ENCODE measurements at places on chromosomes 7 and 10.

- no peak for DNase-seq
These were observed 366.2 kb downstream of the PCDH15 start for GRCh38 chr10:54434782-54435181.

- no peak for DNase-seq
These were observed 7.4 kb downstream of the MCM10 start for GRCh38 chr10:13168781-13169180.

DNA sequence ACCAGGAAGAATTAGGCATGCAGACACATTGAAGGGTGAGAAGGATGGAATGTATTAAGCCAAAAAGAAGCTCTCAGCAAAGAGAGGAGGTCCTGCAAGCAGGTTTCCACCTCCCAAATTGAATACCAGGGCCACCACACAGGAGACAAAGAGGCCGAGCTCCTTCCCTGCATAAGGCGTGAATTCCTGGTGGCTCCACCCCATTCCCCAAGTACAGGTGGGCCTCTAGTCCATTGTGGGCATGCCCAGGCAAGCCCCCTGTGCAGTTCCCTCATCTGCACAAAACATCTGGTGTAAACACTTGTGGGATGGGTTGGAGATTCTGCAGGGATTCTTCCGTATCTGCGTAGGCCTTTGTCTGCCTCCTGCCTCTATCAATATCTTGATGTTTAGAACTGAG is 817.5 kb downstream of the NRG3 start:
- DNase-seq, result no peak

GRCh38 chr10:28981007-28981406 is 303.7 kb downstream of the BAMBI start:
- no peak for DNase-seq

DNA sequence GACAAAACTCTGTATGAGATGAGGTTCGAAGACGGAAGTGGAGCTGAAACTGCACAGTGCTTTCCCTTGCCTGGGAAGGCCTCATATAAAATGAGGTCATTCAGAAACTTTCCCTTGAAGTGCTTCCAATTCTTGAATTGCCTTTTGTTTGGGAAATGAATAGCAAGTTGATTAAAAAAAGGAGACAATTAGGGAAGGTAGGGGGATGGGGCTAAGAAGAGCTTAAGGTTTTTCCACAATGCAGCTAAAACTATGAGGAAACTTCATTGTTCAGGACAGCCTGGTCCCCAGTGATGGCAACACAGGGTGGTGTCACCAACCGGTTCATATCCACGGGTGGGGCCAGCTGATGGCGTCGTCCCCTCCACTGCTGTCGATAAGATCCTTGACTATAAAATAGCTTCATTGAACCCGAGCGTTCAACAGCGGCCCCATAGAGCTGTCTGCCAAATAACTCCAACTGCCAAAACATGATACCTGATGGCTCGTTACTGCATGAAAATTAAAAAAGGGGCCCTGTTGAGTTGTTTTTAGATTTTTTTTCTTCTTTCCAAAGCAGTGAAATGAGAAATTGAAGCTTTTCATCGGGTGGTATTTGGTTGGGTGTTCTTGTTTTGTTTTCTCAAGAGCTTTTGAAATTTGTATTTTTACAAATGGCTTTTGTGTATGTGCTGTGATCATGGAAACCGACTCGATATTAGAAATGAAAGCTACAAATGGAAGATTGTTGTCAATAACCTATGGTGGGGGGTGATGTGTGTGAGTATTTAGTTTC is 2.8 kb upstream of the CELF2 start:
- no peak for DNase-seq

- DNase-seq, result no peak
These were observed 49.4 kb downstream of the PYROXD2 start for GRCh38 chr10:98365406-98366061.

- DNase-seq, result no peak
These were observed 118.1 kb downstream of the GNAT3 start for GRCh38 chr7:80393786-80394185.

DNA sequence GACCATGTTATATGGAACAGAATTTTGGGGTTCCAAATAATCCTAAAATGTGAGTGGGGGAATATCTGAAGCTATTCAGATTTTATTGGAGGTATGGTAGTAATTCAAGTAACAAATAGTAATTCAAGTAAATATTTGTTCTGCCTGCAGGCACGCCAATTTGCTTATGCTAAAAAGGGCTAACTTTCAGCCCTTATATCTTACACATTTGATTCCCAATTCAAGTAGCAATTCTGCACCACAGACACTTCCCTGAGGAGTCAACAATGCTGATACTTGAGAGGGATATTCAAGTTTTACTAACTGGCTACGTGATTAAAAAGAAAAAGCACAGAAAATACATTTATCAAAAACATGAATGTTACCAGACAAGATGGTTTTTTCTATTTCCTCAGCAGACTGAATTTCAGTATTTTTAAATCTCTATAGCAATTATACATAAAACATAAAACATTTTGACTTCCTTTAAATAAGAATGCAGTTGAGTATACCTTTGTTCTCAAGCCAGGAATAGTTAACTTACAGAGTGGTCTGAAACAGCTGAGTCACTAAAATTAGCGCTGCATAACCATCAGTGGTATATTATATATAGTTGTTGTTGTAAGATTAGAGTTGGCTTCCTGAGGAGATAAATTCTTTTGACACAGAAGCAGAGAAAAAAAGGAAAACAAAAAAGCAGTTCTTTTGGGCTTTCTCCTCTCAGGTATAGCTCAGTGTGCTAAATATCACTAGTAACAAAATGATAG is 33.9 kb downstream of the MTPN start:
- no peak for DNase-seq

DNA sequence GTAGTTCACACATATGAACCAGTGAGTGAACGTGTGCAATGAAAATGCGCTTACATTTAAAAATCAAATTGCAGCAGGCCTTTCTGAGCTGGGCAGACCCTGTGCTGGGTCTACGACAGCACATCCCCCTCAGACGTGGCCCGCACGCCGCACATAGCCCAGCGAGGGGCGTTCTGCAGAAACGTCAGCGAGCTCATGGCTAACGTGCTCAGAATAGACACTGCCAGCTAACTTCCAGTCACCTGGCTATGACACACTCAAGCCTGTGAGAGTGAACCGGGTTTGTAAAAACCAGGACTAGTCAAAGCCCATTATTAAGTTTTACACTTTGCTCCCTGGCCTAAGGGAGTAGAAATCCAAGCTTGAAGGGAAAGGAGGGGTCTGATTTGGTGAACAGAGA is 108.1 kb upstream of the INSIG1 start:
- DNase-seq, result no peak

DNA sequence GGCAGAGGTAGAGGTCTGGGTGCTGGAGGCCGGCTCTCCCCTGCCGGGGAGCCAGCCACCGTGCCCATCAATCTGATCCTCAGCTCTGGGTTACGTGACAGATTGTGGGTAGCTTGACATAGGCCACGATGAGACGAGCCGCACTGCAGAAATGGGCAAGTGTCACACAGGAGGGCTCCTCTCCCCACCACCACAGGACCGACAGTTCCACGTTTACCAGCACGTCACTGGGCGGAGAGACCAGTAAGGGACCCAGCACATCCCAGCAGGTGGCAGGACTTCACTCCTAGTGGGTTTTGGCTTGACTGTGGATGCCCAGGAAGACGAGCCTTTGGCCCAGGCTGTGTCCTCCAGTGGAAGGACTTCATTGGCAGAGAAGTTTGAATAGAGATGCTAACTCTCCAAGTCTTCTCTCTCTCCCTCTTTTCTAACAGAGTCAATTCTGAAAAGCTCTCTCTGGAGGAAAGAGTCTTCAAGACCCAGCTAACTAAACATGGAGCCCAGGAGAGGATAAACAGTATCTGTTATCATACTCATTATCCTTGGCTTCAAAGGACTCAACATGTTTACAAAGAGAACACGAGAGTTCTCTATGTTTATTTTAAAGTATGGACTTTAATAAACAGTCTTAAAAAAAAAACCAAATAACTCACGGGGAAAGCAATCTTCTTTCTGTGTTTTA is 129.3 kb upstream of the JCAD start:
- DNase-seq, result no peak

- peak; percentile 77 for DNase-seq
These were observed 12.7 kb downstream of the HNRNPF start for GRCh38 chr10:43396061-43396927.

- DNase-seq, result no peak
These were observed 173.7 kb downstream of the LRMDA start for GRCh38 chr10:75605096-75605495.

Data from activated naive CD4-positive, alpha-beta T cell treated with anti-CD3 and anti-CD28 coated beads, Interleukin-2, amount 50 U/mL, for 72 hours (primary cell).